ENCODE measurements at places on chromosomes 6 and 20.

- DNase-seq = peak; percentile 51
Observed at GRCh38 chr6:3421791-3422434, 34.9 kb downstream of the SLC22A23 start.

DNA sequence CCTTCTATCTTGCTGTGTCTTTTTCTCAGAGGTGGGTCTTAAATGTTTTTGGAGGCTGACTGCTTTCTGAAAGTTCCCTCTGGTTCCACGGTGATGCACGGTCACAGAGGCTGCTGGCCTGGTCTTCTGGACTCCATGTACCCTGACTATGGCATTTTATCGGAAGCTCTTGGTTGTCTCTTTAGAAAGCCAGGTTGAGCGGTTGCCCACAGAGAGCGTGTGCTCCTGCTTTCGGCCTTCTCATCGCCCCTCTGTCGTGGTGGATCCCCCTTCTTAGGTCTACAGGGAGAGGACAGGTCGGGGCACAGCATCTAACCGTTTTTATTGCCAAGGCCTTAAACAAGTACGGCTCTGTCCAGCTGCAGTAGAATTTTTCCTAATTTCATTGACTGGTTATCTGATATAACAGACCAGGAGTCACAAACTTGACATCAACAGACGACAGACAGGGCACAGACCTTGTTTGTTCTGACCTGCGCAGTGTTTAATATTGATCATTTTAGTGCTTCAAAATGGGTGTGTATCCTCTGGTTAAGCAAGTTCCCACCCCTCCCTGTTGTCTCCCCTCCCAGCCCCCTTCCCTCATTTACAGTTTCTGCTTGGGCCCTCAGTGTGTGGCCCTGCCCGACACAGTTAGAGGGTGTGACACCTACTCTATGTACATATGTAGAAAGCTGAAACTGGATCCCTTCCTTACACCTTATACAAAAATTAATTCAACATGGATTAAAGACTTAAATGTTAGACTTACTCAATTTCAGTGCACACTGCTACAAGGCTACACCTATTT is 24.7 kb downstream of the SYTL3 start:
- DNase-seq = no peak

DNA sequence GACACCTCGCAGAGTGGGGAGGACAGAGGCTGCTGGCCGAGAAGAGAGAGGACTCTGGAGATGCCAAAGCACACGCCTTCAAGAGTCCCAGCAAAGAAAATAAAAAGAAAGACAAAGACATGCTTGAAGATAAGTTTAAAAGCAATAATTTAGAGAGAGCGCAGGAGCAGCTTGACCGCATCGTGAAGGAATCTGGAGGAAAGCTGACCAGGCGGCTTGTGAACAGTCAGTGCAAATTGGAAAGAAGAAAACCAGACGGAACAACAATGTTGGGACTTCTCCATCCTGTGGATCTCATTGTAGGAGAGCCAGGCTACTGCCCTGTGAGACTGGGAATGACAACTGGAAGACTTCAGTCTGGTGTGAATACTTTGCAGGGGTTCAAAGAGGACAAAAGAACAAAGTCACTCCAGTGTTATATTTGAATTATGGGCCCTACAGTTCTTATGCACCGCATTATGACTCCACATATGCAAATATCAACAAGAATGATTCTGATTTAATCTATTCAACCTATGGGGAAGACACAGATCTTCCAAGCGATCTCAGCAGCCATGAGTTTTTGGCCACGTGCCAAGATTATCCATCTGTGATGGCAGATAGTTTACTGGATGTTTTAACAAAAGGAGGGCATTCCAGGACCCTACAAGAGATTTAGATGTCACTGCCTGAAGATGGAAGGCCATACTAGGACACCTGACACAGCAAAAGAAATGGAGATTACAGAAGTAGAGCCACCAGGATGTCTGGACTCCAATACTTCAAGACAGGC is 52.2 kb downstream of the REV3L start:
- DNase-seq = no peak

- no peak for DNase-seq
Observed at GRCh38 chr6:157804448-157805327, 18.4 kb upstream of the SNX9 start.

DNA sequence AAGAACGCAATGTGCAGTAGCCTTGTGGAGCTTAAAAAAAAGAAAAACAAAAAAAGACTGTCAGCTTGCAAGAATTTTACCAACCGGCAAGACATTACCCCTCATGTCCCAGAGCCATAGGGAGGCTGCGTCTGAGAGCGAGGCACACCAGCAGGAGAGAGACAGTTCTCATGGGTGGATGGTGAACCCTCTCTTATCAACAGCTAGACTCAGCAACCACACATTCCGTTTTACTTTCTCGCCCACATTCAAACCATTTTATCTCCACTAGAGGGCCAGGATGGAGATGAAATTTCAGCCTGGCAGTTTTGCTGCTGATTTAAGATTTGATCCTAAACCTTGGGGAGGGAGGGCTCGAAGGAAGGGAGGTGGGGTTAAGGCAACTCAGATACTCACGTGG is 247.0 kb downstream of the ATXN1 start:
- DNase-seq = peak; percentile 78

- no peak for DNase-seq
Observed at GRCh38 chr6:2948228-2949025, 22.9 kb downstream of the SERPINB6 start.

GRCh38 chr6:170265655-170266054 is 25.2 kb downstream of the DLL1 start:
- DNase-seq = no peak

Measured in foreskin fibroblast (primary cell).